Activated gamma-delta T cell treated with Interleukin-2 at 50 U/mL for 16 hours (primary cell): ENCODE measurements at places on chromosomes 3 and 15.

GRCh38 chr3:15339001-15339400 is 6.6 kb upstream of the SH3BP5 start:
- no peak for DNase-seq

DNA sequence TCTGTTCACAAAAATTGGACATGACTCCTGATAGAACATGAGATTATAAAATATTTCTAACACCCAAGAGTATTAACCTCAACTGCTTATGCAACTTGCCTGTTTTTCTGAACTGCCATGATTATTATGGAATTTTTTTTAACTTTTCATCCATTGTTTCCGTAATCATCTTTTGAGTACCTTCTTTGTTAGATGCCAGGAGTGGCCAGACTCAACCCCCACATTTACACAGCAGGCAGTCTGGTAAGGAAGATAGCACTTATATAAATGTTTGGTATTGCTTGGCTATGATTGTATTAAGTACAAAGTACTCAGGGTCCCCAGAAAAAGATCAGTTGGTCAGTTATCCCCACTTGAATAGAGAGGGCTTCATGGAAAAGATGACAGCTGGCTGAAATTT is 74.3 kb downstream of the CRYBG3 start:
- DNase-seq = no peak

GRCh38 chr3:22835041-22835440 is 368.1 kb upstream of the UBE2E2 start:
- DNase-seq = no peak

DNA sequence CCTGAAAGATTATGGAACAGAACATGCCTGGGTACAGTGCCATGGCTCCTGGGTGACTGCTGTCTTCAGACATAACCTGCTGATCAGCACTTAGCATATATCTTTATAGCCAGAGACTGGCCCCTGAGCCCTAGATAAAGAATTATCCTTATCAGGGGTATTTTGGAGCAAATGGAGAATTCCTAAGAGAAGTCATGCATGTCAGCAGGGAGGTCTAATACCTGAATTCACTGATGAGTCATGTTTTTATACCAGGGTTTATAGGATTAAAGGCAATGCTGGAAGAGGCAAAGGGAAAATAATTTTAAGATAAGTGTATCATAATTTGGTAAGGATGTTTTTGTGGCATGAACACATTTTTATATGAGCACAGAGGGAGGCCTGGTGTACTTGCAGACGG is 159.8 kb downstream of the ADAMTSL3 start:
- no peak for DNase-seq
